ENCODE measurements at places on chromosomes 2 and 18. TPM values are rescaled to one million over a fixed set of nuclear protein-coding genes. Genes with fewer than 3 reads are reported as not detected.

DNA sequence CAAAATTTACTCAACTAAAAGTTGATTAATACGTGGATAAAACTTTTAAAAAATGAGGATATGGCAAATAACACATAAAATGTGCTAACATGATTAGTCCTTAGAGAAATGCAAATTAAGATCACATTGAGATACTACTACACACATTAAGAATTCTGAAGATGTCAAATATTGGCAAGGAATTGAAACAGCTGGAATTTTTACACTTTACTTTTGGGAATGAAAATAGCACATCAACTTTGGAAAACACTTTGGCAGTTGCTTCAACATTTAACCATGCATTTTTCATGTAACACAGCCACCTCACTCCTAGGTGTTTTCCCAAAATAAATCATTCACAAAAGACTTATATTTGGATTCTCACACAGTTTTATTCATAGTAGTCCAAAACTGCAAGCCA, 687.9 kb upstream of the SETBP1 start:
- no peak for DNase-seq

GRCh38 chr18:48693625-48694262, 154.9 kb downstream of the CTIF start:
- DNase-seq, result no peak

- DNase-seq, result peak; percentile 72
These were observed 19.6 kb downstream of the TUBB6 start for GRCh38 chr18:12327510-12328178.

The ICA1L gene
- 17.8 TPM for total RNA-seq

- no peak for DNase-seq
These were observed 331.6 kb downstream of the CLIP4 start for GRCh38 chr2:29446847-29447246.

The AMMECR1L gene
- total RNA-seq, result 23.1 TPM

The TUBA4B gene
- not detected for total RNA-seq

The SIX3 gene
- not detected for total RNA-seq
